Activated CD4-positive, CD25-positive, alpha-beta regulatory T cell (primary cell): ENCODE measurements at places on chromosomes 7 and 10.

- no peak for DNase-seq
Observed at GRCh38 chr7:131648491-131648890, 92.1 kb upstream of the PODXL start.

DNA sequence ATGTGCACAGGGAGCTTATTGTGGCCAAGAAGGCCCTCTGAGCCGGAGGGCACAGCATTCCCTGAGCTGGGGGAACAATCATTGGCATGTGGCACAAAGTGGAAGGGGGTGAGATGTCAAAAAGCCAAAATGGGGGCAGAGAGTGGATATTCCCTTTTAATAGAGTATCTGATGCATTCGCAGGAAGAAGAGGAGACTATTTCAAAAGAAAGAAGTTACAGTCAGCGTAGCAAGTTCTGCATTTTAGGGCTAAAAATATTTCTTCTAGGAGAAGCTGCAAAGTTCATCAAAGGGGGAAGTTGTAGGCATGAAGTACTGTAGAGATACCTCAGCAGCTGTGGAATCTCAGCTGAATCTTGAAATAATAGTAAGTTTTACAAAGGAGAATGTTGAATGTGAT lies 136.0 kb upstream of the WDR11 start:
- DNase-seq, result no peak

DNA sequence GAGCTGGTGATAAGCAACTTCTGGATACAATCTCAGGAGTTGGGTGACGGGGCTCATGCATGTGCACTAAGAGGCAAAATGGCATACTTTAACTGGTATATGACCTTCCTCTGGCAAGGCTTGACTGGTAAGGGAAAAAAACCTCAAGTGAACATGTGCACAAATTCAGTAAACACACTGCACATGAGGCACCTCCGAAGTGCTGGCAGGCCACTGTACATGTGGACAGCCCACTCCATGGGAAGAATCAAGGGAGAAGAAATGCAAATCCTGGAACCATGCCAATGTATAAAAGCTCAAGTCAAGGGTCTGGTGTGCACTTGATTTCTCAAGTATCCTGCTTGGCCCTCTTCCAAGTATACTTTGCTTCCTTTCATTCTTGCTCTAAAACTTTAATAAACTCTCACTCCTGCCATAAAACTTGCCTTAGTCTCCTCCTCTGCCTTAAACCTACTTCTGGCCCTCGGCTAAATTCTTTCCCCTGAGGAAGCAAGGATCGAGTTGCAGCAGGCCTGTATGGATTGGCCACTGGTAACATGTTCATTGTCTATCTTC lies 167.2 kb downstream of the RAMP3 start:
- no peak for DNase-seq

- no peak for DNase-seq
Observed at GRCh38 chr7:16587790-16588189, 57.8 kb downstream of the ANKMY2 start.

GRCh38 chr7:117066668-117067067 lies 113.4 kb downstream of the ST7 start:
- DNase-seq, result no peak

GRCh38 chr7:121116396-121116795 lies 127.9 kb downstream of the CPED1 start:
- DNase-seq, result no peak

GRCh38 chr7:20330928-20331909 lies 519 bp downstream of the ITGB8 start:
- DNase-seq, result no peak
